ENCODE measurements at places on chromosomes 12 and 14.

- DNase-seq, result no peak
Measured at GRCh38 chr12:85441741-85442140, 161.7 kb downstream of the ALX1 start.

- no peak for DNase-seq
Measured at GRCh38 chr12:130425698-130426245, 88.1 kb downstream of the PIWIL1 start.

- DNase-seq, result no peak
Measured at GRCh38 chr14:96889091-96889490, 91.9 kb downstream of the VRK1 start.

DNA sequence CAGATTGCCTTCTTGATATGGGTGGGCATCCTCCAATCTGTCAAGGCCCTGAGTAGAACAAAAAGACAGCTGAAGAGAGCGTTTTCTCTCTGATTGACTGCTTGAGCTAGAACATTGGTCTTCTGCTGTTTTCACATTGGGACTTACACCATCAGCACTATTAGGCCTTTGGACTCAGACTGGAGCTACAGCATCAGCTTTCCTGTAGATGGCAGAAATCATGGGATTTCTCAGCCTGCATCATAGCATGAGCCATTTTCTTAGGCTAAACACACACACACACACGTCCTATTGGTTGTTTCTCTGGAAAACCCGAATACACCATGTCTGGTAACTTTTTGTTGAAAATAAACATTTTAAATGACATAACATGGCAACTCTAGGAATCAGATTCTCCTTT lies 15.8 kb upstream of the PPM1A start:
- no peak for DNase-seq

GRCh38 chr12:49098035-49098451 lies 3.4 kb upstream of the DHH start:
- no peak for DNase-seq

GRCh38 chr14:22106700-22107697 lies 433.4 kb upstream of the OR4E1 start:
- DNase-seq, result no peak

- DNase-seq, result no peak
Measured at GRCh38 chr12:23253191-23253590, 628.2 kb downstream of the ETNK1 start.

GRCh38 chr14:37813732-37814131 lies 218.3 kb downstream of the TTC6 start:
- no peak for DNase-seq

- DNase-seq, result no peak
Measured at GRCh38 chr14:101490771-101491170, 70.5 kb upstream of the DIO3 start.

DNA sequence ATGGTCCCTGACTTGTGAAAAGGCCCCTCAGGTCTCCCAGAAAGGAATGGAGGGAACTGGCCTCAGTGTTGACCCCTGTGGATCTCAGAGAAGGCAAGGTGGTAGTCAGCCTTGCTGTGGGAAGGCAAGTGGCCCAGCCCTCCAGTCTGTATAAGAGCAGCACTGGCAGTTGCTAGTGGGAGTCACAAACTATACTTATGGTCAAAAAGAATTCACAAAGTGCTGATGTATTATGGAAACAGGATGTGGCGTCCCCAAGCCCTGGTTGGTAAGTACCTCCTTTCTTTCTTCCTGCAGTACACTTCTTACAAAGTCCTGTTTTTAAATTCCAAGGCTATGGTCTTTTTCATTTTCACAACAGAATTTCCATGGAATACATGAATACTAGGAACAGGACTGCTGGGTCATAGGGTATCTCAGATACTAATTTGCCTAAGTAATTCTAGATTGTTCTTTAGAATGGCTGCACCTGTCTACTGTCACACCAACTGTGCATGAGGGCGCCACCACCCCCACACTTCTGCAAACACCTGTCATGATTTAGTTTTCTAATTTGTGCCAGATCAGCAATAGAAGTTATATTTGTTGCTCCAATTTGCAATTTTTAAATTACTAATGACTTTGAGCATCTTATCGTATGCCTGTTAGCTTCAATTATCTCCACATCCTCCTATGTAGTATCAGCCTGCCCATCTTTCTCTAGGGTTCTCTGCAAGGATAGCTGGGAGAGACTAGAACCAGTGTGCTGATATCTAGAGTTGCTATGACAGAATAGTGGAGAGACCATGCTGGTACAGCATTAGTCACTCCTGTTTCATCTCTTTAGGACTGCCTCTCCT lies 40.7 kb upstream of the TMEM263 start:
- DNase-seq, result no peak

DNA sequence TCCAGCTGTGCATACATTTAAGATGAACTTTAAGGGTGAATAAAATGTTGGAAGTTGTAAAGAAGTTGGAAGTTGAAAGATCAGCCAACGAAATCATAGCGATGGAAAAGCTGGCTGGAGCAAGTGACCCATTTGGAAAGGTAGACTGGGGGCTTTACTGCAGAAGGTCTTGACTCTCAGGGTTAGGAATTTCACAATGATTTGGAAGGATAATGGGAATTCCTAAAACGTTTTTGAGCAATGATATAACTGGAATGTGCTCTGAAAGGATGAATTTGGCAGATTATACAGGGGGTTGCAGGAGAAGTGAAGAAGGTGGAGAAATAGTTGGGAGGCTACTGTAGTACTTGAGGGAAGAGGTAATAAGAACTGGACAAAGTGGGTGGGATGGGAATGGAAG lies 27.4 kb downstream of the EMP1 start:
- DNase-seq, result no peak

DNA sequence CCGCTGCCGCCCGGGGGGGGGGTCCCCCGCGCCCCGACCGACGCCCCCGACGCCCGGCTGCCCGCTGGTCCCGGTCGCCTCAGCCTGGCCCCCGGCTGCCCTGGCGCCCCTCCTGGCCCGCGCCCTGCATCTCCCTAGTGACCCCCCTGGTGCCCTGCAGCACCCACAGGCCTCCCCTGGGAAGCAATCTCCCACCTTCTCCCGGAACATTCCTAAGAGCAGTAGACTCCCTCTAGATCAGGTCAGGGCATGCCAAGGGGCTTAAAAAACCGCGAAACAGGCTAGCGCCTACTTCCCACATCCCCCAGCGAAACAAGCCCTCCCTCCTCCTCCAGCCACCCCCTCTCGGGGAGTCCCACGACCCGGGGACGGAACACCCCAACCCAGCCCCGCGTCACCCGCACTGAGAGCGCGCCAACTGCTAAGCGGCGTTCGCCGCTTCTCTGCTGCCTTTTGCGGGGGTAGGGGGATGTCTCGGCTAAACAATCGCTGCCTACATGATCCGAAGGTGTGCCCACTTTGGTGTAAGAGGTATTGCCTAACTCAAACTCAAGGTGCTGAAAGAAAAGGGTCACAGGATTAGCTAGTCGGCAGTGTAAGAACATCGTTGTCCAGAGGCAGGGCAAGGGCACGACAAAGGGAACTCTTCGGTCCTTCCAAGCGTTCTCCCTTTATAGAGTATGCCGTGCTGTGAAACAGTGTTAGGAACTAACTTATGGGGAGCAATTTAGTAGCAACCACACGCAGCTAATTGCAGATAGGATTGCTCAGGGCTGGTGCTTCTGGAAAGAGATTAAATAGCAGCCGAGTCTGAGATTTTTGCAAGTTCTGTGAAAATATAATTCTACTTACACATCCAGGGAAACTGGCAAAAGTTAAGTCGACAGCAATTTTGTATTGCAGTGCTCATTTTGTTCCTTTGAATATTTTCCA lies 619 bp upstream of the NTN4 start:
- no peak for DNase-seq

DNA sequence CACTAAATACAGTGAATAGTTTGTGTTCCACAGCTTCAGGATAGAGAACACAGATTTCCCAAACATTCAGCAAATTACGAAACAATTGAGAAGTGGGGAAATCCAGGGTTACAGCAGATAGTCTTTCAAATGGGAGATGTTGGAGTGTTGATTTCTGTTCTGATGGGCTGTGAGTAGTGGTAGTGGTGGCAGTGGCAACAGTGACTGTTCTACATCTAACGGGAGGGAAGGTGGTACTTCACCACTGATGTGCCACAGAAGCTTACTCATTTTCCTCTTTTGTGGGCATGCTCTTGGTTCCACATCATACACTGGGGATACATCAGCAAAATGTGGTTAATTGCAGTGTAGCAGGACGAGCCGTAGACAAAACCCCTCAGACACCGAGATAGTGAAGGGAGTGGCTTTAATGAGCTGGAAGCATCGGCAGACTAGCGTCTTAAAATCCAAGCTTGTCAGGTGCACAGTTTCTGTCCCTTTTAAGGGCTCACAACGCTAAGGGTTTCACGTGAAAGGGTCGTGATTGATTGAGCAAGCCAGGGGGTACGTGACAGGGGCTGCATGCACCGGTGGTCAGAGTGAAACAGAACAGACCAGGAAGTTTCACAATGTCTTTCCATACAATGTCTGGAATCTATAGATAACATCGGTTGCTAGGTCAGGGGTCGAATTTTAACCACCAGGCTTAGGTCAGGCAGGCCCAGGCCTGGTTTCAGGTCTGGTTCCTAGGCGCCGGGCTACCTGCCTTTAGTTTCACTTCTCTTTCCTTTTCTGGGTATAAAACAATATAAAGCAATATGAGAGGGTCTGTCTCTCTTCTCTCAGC lies 330.6 kb upstream of the FBXO33 start:
- DNase-seq, result no peak

- no peak for DNase-seq
Measured at GRCh38 chr12:121444842-121445202, 44.9 kb downstream of the RNF34 start.

GRCh38 chr12:88726806-88727720 lies 146.8 kb upstream of the KITLG start:
- peak; percentile 17 for DNase-seq

GRCh38 chr14:36505892-36506731 lies 13.9 kb downstream of the NKX2-1 start:
- no peak for DNase-seq

DNA sequence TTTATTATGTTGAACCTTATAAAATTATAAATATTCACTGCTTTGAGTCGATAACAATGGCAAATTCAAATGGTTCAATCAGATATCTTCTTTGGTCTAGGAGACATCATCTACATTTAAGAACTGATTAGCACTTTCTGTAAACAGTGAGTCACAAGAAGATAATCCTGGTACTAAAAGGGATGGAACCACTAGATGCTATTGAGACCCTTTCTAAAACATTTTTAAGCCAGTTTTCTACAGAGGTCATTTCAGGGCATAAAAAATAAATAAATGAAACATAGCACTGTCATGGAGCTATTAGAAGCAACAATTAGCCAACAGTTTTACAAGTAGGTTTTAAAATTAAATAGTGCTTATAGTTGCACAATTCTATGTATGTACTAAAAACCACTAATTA lies 212.2 kb downstream of the DUSP6 start:
- no peak for DNase-seq

GRCh38 chr12:5796171-5796958 lies 148.7 kb downstream of the ANO2 start:
- DNase-seq, result no peak

DNA sequence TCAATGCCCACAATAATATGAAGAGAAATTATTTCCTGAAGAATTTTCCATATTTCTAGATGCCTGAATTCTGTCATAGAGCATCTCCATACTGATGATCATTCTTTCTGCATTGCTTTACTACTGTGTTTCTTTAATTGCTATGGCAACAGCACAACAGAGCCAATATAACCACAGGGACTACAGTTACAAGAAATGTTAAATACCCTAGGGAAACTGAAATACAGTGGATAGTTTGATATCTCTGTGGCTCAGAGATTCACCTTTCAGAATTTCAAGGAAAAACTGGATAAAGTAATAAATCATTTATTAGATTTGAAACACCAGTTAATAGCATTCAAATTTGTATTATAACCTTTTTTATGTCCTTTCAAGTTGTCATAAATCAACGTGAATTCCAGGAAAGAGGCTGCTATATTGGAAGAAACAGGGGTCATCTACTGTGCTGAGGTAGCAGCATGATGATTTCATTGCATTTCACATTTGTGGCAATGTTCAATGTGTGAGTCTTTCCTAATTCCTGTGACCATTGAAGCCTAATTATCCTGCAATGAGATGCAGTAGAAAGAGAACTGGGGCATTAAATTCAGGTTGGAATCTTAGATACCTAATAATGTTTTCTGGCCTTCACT lies 267.1 kb downstream of the LRFN5 start:
- DNase-seq, result no peak

Measured in HS-27A (cell line).